ENCODE measurements at places on chromosomes 12 and 14.
A peak's percentile ranks its signal among the peaks of the same experiment; 100 is the strongest.

DNA sequence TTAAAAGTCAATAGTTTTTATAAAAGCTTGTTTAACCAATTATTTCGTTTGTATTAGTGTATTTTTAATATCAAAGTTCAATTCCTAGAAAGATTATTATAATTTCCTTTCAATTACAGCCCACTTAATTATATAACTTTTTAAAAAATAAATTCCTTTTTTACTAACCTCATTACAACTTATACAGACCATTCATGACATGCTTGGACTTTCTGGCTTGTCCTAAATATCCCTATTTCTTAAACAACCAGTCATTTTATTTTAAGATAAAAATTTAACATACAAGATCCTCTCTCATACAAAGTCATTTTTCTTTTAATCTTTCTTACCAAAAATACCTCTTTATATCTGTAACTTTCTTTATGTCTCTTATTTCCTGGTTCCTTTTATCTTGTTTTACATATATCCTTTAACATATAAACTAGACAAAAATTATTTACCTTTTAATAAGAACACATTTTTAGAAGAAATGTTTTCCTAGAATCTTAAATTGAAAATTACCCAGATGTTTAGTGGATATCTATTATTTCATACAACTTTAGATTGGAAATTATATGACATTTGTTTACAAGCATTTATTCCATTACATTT, 10.4 kb upstream of the TMEM263 start:
- DNase-seq = no peak

DNA sequence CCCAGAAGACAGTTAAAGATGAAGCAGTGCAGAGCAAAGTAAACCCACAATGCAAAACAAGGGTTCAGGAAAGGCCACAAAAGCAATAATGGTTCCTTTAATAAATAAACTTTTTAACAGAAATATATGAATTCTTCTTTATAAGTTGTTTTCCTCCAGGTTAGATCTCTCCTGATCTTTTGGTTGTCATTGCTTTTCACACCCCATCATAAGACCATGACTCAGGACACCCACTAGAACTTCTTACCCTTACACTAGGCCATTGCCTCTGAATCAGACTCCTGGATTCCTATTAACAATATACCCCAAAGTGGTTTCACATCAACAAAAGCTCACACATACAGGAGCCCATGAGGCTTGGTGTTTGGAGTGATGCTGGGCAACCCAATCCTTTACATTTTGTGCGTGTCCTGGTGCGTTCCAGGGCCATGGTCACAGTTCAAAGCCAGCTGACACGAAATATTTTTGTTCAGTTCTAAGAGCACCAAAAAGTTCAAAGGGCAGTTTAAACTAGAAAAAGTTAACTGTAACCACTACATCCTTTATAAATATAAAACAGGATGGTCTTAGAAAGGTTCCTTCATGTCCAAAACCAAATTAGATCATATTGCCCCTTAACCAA, 187.0 kb downstream of the EPS8 start:
- no peak for DNase-seq

- no peak for DNase-seq
Measured at GRCh38 chr12:6382982-6383381, 980 bp upstream of the LTBR start.

DNA sequence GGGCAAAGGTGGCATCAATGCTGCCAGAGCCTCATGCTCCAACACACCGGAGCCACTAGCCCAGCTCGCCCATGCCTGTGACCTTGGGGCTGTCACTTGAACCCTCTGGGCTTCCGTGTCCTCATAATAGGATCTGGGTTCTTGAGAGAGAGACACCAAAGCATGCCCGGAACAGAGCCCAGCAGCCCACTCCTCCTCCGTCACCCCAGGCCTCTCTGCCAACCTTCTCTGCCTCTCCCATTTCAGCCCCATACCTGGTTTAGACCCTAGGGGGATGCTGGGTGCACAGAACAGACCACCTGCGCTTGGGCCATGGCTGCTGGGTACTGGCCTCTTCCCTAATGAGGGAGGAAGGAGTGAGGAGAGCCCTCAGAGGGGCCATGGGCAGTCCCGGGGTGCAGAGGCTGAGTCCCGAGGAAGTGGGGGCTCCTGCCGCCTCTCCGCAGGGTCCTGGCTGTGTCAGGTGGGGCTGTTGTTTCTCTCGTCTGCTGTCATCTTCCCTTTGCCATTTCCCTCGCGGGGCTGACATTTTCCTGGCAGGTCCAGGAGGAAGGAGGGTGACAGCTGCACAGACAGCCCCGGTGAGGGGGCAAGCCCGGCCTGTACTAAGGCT, 172.4 kb upstream of the RTL1 start:
- no peak for DNase-seq

DNA sequence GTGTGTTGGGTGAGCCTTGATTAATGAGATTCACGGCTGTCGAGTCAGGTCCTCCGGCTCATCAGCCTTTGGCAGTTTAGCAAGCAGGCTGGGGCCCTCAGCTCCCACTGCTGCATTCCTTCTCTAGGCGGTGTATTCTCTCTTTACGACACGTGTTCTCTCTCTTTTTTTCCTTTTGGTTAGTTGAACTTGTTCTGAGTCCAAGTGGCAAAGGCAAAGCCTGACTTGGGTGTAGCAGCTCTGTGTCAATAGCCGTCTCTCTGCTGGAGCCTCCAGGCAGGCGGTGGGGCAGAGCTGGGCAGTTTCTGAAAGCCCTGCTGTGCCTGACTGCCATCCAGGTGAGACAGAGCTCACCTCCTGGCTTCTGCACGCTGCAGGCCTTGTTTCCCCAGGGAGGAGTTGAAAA, 46.6 kb downstream of the SUSD6 start:
- DNase-seq = no peak

DNA sequence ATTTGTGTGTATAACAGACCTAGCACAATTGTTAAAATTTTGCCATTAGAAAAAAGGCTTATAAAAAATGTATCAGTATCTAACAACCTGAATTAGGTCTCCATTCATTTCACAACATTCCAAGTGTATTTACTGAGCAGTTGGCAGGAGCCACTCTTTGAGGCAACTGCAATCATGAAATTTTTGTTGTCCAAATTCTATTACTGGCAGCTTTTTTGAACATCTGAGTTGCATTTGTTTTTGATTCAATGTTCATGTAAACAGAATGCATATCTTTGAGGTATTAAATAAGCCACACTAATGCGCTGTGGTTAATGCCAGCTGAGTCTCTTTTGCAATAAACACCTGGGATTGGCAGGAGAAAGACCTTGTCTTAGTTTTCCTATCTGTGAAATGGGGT, 8.7 kb downstream of the KITLG start:
- no peak for DNase-seq

DNA sequence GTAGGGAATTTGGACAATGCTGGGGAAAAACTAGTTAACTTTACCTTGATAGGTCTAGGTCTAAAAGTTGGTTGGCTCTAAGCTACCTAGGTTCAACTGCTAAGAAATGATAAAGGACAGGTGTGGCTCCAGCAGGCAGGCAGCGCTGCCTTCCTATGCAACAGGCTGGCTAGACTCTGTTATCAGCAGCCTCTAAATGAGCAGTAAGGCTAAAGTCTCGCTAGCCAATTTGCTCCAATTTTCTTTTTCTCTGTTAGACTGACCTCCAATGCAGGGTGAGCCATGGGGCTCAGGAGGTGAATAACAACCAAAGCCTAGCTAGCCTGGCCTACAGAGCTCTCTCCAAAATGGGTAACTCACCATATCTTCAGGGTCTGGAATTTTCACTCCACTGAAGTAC, 26.5 kb downstream of the DMAC2L start:
- no peak for DNase-seq

- no peak for DNase-seq
Measured at GRCh38 chr12:82942521-82942920, 255.8 kb downstream of the TMTC2 start.

GRCh38 chr14:106044949-106045596, 518.7 kb downstream of the TMEM121 start:
- no peak for DNase-seq

DNA sequence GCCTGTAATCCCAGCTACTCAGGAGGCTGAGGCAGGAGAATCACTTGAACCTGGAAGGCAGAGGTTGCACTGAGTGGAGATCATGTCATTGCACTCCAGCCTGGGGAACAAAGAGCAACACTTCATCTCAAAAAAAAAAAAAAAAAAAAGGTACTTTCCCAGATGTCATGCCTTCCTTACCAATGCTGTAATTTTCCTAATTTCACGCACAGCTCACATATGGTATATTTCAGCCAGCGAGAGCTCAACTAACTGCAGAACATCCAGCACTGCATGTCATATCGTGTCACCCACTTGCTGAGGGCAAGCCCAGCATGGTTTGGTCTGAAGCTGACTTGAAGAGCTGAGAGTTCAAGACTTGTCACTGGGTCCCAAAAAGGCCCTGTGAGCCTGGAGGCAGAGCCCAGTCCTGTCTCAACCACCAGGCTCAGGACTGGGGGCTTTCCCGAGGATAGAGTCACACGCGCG, 29.0 kb downstream of the NFKBIA start:
- DNase-seq = no peak

- DNase-seq = no peak
Measured at GRCh38 chr14:20799892-20800544, 2.6 kb downstream of the RNASE1 start.

GRCh38 chr14:49549881-49550280, 36.3 kb downstream of the RPS29 start:
- peak; percentile 16 for DNase-seq

DNA sequence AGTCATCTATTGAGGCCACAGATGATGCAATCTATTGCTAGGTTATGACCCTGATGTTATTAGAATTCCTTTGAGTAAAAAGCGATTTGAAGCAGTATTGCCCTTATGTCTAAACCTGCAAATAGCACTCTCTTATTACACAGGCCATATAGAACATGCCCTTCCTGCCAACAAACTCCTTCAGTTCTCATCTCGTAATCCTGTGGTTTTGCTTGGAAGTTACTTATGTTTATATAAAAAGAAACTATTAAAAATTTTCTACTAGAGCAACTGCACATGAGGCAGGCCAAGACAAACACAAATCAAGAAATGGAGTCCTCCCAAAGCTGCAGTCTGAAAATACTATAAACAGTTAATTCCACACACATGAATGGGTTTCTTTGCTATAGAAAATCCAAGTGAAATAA, 1200.2 kb downstream of the LRFN5 start:
- no peak for DNase-seq

DNA sequence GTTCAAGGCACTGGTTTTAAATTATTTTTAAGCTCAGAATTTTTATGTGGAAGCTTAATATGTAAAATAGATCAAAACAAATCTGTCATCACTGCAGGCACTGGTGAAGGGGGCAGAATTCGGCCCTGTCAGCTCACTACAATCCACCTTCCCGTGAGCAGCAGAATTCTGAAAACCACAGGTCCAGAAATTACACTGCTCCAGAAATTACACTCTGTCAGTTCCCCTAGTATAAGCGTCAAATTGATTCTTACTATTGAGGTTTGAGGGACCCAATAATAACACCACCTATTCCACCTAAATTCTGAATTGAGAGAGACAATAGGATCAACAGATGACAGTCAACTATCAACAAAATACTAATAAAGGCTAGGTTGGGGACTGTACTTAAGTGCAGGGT, 245.5 kb downstream of the PHLDA1 start:
- DNase-seq = no peak

DNA sequence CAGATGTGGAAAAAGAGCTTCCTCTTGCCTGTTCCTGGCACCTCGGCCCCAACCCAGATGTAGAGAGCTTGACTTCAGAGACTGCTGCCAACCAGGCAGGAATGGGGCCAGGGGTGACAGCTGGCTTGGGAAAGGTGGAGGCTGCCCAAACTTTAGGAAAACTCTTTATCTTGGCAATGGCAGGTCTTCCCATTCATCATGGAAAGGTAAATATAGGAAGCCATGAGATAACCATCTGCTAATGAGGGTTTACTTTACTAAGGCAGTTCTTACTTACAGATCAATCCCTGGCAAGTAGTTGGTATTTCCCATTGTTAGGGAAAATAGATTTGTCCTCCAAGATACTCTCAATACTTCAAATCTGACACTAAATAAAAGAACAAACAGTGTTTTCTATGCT, 143.1 kb upstream of the NUDT4 start:
- DNase-seq = no peak

- no peak for DNase-seq
Measured at GRCh38 chr14:33465846-33466700, 484.8 kb downstream of the EGLN3 start.

GRCh38 chr12:4287325-4288211, 14.0 kb downstream of the CCND2 start:
- no peak for DNase-seq

- peak; percentile 80 for DNase-seq
Measured at GRCh38 chr12:124568431-124569374, 1.3 kb upstream of the NCOR2 start.

GRCh38 chr14:30798961-30799360, 75.4 kb upstream of the COCH start:
- no peak for DNase-seq

DNA sequence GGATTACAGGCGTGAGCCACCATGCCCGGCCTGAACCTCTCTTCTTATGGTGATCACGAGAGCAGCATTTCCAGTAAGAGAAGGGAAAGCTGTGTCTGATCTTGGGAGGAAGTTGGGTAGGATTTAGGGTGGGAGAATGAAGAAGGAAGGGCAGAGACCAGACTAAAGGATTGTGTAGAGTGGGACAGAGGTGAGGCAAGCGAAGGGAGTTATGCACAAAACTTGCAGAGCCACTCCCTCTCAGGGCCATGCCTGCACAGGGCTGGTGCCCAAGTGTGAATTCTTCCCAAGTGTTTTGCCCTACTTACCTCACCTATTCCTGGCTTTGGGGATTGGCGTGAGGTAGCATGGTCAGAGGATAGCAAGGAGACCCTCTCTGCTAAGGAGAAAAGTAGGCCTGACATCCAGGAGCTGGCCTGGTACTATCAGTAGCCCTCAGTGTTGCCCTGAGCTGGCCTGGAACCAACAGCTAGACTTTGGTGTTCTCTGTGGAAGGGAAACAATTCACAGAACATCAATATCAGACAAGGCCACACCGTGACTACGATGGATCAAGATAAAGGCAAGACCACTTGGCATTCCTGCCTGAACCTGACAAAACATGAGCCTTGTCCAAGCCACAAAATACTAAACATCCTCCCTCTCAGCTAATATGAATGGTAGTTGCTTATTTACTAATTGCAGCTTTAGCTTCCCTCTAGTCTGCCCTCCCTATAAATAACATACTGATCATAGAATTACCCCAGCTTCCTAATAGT, 201.0 kb upstream of the AMIGO2 start:
- no peak for DNase-seq

DNA sequence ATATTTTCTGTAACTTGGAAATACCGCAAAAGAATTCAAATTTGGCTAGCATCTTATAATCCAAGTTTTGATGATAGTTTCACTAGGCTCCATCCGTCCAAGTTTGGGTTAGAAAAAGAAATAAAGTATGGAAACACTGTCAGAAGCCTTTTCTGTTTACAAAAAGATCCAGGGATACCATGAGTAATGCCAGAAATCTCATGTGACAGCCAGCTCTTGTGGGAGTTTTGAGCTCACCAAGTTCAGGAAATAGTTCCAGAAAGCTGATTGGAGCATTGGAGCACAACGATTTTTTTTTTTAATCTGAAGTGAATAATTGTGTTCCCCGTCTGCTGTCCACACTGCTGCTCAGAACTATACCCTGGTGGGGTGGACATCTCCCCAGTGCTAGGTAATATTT, 229.7 kb upstream of the NPAS3 start:
- peak; percentile 92 for DNase-seq

Data from GM04503 (cell line).